ENCODE measurements at places on chromosomes 5 and 9.

DNA sequence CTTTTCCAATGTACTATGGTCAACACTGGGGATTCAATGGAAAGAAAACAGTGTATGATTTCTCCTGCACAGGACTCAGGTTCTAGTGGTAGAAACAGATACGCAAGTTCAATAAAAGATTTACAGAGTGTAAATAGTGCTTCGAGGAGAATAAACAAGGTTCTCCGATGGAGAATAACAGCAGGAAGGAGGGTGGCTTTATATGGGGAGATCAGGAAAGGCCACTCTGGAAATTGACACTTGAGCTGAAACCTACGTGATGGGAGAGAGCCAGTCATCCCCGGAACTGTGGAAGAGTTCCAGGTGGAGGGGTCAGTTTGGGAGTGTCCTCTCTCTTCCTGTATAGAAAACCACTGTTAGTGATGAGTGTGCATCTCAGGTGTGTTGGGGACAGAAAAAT lies 65.9 kb downstream of the GARNL3 start:
- DNase-seq = no peak

- DNase-seq = no peak
Observed at GRCh38 chr5:132962429-132963021, 909 bp downstream of the AFF4 start.

- DNase-seq = no peak
Observed at GRCh38 chr9:70340572-70340971, 73.9 kb downstream of the KLF9 start.

DNA sequence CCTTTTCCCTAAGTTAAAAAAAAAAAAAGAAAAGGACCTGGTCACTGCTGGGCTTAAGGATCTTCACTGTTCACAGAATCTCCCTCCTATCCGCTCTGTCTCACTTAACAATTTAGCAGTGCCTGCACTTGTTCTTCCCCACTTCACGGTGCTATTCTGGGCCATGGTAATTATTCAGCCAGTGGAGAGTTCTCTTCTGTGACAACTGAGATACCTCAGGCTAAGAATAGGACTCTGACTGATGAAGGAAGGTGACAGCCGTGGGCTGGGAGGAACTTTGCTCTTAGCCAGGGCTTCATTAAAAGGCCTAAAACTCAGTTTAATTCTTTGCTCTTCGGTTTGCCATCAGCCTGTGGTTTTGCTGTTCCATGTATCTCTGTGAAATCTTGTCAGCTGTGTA lies 51.9 kb upstream of the ENTREP1 start:
- no peak for DNase-seq

DNA sequence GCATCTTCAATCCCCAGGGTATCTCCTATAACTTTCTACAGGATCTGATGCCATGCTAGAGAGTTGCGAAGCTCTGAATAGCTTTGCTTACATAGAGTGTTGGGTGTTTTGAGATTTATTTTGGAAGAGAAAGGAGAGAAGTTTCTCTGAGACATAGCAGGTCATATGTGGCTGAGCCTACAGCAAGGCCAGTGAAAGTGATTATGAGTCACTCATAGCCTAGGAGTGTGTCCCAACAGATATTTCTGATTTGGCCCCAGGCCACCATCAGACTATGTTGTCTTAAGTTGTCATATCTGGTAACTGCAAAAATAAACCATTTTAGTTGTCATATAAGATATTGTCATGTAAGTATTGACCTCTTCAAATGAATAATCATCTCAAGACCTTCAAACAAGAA lies 132.0 kb upstream of the RAI14 start:
- DNase-seq = no peak
